Stimulated activated naive CD8-positive, alpha-beta T cell treated with anti-CD3 and anti-CD28 coated beads, Interleukin-15, Interleukin-2, amounts not matched to agents 100 U/mL and 50 U/mL, for 24 hours (primary cell): ENCODE measurements at places on chromosomes 6 and 20.

- DNase-seq: no peak
Measured at GRCh38 chr20:60976913-60977312, 275.1 kb upstream of the CDH4 start.

GRCh38 chr6:16514249-16514648 lies 247.0 kb downstream of the ATXN1 start:
- DNase-seq: no peak

DNA sequence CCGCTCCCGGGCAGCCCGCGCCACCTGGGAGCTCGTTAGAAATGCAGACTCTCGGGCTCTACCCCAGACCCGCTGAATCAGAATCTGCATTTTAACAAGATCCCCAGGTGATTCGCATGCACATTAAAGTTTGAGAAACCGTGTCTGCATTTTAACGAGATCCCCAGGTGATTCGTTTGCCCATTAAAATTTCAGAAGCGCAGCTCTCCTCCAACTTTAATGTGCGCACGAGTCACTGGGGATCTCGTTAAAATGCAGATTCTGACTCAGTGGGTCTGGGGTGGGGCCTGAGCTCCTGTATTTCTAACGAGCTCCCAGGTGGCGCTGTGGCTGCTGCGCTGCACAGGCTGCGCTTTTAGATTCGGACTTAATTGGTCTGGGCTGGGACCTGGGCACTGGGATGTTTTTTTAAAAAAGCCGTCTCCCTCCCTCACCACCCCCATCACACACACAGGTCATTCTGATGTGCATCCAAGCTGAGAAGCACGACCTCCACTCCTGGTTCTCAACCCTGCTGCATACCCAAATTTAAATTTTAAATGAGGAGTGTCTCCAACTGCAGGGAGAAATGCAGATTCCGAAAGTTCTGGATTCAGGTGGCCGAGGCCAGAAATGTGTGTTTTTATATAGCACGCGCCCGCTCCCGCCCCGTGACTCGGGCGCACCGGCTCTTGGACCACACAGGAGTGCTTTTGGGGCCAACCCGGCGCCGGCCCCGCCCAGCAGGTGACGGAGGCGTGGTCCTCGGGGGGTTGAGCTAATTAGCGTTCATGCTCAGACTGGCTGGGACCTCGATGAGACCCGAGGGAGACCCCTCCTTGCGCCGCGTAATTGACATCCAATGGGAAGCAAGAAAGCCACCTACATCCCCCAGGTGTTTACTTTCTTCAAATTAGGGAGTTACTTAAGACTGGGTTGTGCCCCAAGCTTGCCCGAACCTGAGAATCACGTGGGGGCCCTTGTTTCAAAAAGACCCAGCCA lies 85.8 kb downstream of the ZFP64 start:
- peak; percentile 60 for DNase-seq

DNA sequence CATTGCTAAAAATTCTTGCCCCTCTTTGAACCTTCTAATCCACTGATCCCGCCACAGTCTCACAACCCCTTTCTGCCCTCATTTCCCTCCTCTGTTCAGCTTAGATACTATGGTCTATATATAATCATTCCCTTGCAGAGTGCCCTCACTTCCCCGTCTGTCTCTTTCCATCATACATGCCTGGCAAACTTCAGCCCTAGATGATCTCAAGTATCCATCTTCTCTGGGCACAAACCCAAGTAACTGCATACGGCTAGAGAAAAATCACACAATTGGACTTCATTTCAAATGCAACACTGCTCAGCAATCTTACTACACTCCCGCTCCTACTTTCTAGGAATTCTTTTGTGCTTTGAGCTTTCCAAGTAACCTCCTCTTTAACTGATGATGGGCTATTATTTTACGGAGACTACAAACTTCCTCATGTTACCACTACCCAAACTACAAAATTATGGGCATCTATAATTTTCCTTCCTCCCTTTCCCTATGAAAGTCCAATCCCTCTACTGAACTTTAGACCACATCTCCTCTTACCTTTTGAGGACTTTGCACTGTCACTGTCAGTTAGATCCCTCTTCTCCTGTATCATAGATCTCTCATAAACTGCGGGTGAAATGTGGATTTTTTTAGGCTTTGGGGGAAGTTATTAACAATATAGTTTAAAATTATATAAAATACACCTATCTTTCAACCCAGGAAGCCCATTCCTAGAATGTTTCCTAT lies 135.6 kb downstream of the BTBD9 start:
- DNase-seq: no peak

DNA sequence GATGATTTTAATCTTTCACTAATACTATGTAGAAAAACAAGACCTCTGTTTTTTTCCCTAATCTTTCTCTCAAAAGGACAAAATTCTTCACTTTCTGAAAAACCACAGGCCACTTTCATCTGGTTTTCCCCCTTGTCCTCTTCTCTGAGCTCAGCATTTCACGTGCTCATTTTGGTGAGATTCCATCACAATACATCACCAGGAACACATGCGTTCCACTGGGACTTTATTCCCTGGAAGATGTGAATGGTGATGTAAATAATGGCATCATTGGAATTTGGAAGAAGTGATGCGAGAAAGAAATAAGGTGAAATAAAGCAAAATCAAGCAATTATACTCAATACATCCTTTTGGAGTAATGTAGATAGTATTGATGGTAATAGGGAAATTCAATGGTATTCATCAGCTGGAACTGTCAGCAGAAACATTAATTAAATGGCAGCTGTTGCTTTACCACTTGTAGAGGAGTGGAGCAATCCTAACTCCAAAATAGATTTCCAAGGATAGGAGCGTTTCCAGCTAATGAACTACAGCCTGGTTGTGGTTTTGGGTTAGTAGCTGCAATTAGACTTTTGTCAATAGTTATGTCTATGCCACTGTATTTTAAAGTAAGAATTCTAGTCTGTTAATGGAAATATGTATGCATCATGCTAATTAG lies 11.5 kb downstream of the FILIP1 start:
- DNase-seq: no peak

- DNase-seq: no peak
Measured at GRCh38 chr6:35179901-35180535, 33.7 kb upstream of the SCUBE3 start.

DNA sequence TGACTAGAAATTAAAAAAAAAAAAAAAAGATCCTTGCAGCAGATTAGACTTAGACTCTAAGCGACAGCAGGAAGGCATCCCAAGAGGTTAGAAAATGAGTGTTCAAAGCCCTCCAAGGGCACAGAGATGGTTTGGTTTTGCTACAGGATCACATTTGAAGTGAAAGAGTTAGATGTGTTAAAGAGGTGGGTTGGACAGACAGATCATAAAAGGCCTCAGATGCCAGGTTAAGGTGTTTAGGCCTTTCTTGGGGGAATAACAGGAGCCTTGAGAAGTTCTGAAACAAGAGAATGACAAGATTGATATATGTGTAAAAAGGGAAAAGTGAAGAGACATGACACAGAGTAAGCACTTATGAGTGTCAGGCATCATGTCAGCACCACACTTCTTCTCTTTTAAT lies 107.5 kb downstream of the FYN start:
- DNase-seq: no peak

DNA sequence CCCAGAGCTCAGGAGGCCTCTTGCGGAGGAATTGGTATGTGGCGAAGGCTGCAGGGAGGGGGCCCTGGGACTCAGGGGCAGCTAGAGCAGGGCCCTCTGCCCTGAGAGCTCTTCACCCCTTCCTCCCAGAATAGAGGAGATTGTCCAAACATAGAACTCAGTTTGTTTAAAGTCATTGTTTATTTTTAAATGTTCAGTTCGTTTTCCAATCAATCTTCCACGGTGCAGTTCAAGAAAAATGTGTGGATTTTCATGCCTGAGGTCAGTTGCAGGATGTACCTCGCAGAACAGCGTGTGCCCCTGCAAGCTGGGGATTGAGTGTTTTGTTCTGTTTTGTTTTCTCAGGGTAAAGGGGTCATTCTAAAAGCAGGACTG lies 37.2 kb downstream of the MGME1 start:
- DNase-seq: no peak

- DNase-seq: no peak
Measured at GRCh38 chr6:151179321-151179720, 60.4 kb upstream of the AKAP12 start.

DNA sequence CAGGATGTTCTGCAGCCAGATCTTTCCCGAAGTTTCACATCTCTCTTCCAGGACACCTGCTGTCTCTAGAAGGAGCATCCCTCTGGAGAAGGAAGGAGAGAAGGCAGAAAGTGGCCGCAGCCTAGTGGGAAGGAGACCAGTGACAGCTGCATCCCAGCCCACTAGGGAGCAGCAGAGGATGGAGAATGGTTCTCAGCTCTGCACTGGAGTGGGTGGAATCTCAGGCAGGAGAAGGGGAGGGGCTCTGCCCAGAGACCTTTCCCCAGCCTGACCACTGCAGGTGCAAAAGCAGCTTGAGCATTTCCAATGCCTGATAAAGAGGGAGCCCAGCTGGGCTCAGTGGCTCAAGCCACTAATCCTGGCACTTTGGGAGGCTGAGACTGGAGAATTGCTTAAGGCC lies 32.3 kb downstream of the NCR2 start:
- peak; percentile 22 for DNase-seq

DNA sequence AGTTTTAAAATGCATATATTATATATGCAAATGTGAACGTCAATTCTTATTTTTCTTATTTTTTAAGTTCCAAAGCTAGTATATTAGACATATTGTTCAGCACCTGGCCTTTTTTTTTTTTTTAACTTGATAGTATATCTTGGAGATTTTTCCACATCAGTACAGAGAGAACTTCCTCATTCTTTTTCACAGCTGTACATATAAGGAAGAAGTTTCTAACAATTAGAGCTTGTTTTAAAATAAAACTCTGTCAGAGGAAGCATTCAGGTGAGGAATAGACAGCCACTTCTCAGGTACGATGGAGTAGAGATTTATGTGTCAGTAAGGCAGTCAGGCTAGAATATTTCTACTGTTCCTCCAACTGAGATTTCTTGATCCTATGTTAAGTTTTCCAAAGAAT lies 233.1 kb upstream of the SUPT3H start:
- DNase-seq: no peak

- DNase-seq: no peak
Measured at GRCh38 chr6:126873351-126873750, 245.1 kb upstream of the RSPO3 start.

- no peak for DNase-seq
Measured at GRCh38 chr20:52019313-52019712, 172.3 kb downstream of the ZFP64 start.

GRCh38 chr20:51046021-51046985 lies 23.4 kb upstream of the KCNG1 start:
- no peak for DNase-seq

GRCh38 chr6:30991891-30992290 lies 8.4 kb downstream of the MUC21 start:
- DNase-seq: no peak

DNA sequence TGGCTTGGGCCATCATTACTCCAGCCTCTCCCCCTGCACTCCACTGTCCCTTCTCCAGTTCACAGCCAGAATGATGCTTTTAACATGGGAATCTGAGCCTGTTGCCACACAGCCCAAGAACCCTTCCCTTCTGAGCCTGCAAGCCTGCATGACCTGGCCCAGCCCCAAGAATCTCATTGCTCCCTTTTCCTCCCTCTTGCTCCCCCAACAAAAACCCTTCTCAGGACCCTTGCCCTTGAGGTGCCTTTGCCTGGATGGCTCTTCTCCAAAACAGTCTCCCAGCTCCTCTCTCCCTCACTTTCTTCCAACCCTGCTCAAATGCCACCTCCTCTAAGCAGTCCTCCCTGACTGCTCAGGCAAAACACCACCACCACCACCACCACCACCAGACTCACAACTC lies 157.2 kb downstream of the ANKRD60 start:
- no peak for DNase-seq

DNA sequence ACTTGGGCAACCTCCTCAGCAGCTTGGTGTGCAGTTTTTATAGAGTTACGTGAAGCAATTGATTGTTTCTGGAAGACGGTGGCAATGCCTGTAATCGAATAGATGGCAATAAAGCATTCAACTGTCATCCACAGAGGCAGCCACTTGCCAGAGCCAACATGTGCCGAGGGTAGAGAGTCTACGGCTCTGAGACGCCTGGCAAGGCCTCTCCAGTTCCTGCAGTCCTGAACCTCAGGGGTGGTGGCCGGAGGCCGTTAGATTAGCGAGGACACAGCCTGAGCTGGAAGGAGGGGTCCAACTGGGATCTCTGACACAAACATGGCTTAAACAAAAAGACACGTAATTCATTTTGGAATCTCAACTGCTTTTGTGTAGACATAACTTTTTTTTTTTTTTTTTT lies 775 bp upstream of the TTLL2 start:
- no peak for DNase-seq

GRCh38 chr6:170295510-170296422 lies 4.9 kb upstream of the DLL1 start:
- peak; percentile 67 for DNase-seq

- DNase-seq: no peak
Measured at GRCh38 chr20:59105581-59105980, 58.0 kb upstream of the ZNF831 start.

GRCh38 chr20:4444404-4444803 lies 277.3 kb upstream of the PRND start:
- no peak for DNase-seq

DNA sequence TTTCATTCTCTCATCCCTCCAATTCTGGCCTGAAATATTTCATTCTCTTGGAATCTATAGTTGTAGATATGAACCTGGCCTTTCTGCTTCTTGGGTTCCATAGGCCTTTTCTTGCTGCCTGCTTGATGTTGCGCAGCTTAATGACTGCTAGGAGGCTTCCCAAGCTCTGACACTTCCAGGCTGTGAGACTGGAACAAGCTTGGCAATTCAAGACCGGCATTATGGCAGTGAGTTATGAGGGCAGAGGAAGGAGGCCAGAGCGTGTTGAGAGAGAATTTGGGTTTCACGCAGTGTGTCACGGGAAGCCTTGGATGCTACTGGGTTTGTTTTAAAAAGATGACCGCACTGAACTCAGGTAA lies 948 bp upstream of the DNAJC5 start:
- DNase-seq: no peak

- no peak for DNase-seq
Measured at GRCh38 chr20:32523613-32524213, 61.4 kb downstream of the NOL4L start.

DNA sequence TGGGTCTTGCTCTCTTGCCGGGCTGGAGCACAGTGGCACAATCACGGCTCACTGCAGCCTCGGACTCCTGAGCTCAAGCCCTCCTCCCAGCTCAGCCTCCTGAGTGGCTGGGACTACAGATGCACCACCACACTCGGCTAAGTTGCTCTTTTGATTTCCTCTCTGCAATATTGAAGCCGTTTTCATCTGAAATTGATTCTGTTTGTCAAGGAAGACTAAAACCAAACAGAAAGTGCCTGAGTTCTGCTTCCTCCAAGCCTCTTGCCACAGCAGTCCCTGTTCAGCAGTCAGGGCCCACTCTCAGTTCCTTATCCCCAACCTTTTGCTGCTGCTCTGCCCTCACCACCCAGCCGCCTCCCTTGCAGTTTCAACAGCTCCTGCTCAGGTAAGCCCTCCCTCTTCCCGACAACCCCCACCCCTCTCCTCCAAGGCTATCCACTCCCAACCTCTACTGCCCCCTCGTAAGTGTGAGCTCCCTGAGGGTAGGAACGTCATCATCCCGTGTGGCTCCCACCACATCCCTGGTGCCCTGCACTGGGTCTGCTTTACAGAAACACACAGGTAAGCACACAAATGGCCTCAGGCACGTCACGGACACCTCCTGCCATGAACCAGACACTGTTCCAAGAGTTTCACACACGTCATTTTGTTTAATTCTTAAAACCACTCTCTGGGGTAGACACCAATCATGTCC lies 70.7 kb upstream of the TAB2 start:
- DNase-seq: no peak

GRCh38 chr6:122730775-122731386 lies 48.6 kb upstream of the FABP7 start:
- no peak for DNase-seq

GRCh38 chr20:36396340-36396739 lies 90.2 kb downstream of the DLGAP4 start:
- DNase-seq: no peak

- no peak for DNase-seq
Measured at GRCh38 chr6:43985329-43985728, 141.9 kb downstream of the MRPL14 start.
